Caudate nucleus (tissue), 63 donors: ENCODE measurements at places on chromosomes 4 and X.

DNA sequence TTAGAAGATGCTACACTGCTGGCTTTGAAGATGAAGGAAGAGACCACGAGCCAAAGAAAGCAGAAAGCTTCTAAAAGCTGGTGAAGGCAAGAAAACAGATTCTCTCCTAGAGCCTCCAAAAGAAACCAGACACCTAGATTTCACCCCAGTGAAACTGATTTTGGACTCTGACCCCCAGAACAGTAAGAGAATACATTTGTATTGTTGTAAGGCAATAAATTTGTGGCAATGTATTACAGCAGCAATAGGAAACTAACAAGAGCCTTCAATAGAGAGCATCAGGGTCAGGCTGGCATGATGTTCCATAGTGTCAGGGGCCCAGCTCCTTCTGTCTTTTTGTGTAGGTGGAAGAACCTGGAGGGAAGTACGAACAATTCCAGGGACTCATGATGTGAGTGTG lies 6.0 kb upstream of the TEC start:
- no peak for DNase-seq

DNA sequence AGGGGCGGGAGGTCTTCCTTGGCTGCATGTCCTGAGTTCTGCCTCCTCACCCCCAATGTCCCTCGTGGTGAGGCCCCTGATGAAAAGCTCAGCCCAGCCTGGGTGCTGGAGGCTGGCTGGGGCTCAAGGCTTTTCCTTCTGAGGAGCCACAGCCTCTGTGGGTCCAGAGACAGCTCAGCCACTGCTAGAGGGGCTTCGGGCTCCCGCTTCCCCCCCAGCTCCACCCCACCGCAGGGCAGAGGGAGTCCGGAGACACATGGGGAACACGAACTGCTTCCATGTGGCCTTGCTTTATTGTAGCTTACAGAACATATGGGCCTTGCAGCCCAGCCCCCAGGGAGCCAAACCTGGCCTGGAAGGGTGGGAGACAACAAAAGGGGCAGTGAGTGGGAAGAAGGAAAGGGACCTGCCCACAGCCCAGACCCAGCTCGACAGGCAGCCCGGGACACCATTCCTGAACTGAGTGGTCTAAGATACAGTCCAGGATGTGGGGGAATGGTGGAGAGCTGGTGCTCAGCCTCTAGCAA lies 89.9 kb upstream of the NKX1-1 start:
- DNase-seq: no peak

- DNase-seq: no peak
Observed at GRCh38 chr4:171342646-171343045, 470.6 kb upstream of the GALNTL6 start.

- DNase-seq: no peak
Observed at GRCh38 chr4:52358366-52358765, 300.7 kb downstream of the USP46 start.

DNA sequence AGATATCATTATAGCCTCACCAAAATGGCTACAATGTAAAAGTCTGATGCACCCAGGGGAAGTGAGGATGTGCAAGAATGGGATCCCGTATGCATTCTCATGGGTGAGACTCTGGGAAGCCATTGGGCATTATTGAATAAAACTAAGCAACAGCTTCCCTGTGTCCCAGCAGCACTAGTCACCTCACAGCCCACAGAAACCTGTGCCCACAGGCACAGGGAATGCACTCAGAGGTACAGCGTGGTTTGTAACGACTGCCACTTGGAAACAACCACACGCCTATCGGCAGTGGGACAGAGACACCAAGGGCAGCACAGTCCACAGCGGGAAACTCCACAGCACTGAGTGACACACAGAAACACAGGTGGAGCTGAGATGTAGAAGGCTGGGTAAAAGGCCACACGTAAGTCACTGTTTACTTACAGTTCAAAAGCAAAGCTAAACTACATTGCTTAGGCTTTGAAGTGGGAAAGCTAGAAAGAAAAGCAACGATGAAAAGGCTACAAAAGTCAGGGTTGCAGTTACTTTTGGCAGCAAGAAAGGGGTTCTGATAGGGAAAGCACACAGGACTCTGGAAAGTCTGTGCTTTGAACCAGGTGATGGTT lies 69.2 kb downstream of the HAUS3 start:
- DNase-seq: no peak
